ENCODE measurements at places on chromosomes 7 and 10. TPM values are rescaled to one million over a fixed set of nuclear protein-coding genes. Genes with fewer than 3 reads are reported as not detected.
A peak's percentile ranks its signal among the peaks of the same experiment; 100 is the strongest.

- DNase-seq, result no peak
These were observed 53.5 kb upstream of the SVIL start for GRCh38 chr10:29688230-29688661.

DNA sequence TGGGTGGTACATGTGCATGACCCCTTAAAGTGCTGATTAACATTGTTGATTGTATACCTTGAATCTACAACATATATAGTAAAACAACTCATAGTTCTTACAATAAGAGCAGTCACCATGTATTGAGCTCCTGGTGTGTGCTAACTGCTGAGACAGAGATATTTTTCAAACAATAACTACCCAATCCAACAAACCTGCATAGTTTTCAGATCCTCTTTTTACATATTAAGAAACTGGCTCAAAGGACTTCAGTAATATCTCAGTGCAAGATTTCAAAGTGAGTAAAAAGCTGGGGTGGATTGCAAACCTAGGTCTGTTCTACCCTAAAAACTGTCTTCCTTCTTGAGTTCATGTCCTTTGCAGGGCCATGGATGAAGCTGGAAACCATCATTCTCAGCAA is 272.2 kb downstream of the SNX13 start:
- no peak for DNase-seq

DNA sequence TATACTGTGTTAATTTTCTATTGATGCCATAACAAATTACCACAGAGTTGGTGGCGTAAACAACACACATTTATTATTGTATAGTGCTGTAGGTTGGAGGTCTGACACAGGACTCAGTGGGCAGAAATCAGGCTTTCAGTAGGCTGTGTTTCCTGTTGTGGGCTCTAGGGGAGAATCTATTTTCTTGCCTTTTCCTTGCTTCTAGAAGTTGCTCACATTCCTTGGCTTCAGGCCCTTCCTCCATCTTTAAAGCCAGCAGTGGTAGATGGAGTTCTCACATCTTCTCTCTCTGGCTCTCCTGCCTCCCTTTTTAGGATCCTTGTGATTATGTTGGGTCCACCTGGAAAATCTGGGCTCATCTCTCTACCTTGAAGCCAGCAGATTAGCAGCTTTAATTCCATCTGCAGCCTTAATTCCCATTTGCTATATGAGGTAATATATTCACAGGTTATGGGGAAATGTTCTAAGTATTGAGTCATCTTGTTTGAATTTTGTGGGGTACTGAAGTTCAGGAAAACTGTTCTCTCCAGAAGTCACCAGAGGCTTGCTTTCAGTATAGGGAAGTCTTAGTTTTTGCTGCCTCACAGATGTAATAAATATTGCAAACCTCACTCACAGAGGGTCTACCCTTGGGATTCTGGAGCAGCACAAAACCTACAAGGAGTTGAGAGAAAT is 38.9 kb downstream of the CCNY start:
- no peak for DNase-seq

- peak; percentile 23 for DNase-seq
These were observed 58.1 kb downstream of the FHIP2A start for GRCh38 chr10:114879541-114880158.

MACC1 gene
- polyA plus RNA-seq, result not detected

GRCh38 chr7:90671571-90671970 is 75.5 kb downstream of the CDK14 start:
- no peak for DNase-seq

TSPAN12 gene
- 17.9 TPM for polyA plus RNA-seq

DNA sequence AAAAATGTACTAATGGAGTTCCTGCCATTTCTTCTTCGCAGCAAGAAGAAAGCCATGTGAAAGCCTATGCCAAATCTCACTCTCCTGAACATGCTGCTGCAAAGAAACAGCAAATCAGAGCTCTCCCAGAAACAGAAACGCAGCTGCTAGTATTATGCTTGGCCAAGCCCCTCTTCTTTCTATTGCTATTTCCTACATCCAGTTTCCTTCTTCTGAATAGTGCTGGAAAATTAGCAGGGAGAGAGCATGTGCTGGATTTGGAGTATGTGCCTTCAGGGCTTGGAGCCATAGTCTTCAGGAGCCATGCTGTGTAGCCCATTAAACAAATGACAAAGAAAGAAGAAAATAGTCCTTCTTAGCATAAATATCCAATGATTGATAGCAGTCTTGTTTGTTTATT is 852.0 kb upstream of the PHF14 start:
- peak; percentile 23 for DNase-seq

- no peak for DNase-seq
These were observed 913.9 kb upstream of the AUTS2 start for GRCh38 chr7:68684246-68684839.

DNA sequence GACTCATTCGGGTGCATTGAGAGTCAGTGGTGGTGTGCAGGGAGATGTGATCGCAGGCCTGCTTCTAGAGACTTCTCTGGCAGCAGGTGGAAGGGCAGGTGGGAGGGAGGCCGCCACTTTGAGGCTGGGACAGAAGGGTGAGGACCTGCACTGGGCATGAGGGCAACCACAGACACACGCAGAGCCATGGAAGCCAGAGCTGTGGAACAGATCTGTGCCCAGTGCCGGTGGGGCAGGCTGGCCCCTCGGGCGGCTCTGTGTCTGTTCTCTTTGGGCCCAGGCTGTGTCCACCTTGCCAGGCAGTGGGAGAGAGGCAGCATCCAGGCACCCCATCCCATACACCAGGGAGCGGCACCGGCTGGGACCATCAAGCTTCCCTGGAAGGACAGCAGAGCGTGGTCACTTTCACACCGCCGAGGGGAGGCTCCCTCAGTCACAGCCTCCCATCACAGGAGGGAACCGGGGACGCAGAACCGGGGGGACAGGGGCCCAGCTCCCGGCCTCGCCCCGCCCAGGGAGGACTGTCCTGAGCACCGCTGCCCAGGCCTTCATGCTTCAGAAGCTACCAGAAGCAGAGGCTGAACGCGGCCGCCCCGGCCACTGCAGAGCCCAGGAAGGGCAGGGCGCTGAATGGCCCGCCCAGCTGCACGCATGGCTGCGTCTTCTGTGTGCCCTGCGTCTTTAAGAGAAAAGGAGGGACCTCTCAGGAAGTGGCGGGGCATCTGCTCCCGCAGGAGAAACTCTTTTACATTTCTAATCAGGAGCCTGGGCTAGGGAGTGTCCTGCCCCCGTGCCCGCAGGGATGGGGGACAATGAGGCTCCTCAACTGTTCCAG is 32.1 kb downstream of the EN2 start:
- DNase-seq, result no peak

DNA sequence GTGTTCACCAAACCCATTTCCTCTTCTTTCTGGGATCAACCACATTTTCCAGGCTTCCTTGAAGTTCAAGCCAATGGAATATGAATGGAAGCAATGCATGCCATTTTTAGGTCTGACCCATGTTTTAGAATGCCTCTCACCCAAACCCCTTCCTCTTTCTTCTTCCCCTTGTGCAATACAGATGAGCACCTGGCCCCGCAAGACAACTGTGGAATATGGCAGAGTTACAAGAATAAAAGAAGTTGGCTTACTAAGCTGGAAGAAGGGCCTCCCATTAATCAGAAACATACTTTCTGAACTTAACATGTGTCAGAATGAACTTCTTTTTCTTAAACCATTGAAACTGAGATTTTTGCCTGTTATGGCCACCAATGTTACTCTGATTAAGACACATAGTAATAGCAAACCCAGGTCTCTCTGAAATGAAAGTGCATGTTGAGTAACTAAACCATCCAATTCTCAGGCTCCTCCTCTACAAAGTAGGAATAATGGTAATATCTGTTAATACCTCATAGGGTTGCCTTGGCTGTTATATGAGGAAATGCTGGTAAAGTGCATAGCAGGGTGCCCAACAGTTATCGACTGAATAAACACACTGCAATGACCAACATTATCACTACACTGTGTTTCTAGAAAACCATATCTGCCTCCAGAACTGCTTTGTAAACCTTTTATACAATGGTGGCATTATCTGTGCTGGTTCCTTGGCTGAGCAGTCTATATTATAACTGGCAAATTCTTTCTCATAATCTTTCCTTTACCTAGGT is 382.2 kb upstream of the NRP1 start:
- no peak for DNase-seq

TAS2R39 gene
- polyA plus RNA-seq, result not detected

GRCh38 chr10:15320522-15321203 is 50.4 kb downstream of the FAM171A1 start:
- DNase-seq, result no peak

GRCh38 chr7:66522518-66522917 is 106.2 kb upstream of the KCTD7 start:
- DNase-seq, result no peak

CHST15 gene
- polyA plus RNA-seq, result 2.3 TPM

GRCh38 chr7:44247868-44248651 is 47.3 kb downstream of the YKT6 start:
- no peak for DNase-seq

PLEKHS1 gene
- polyA plus RNA-seq, result 0.01 TPM

PLA2G12B gene
- 0.29 TPM for polyA plus RNA-seq

DNA sequence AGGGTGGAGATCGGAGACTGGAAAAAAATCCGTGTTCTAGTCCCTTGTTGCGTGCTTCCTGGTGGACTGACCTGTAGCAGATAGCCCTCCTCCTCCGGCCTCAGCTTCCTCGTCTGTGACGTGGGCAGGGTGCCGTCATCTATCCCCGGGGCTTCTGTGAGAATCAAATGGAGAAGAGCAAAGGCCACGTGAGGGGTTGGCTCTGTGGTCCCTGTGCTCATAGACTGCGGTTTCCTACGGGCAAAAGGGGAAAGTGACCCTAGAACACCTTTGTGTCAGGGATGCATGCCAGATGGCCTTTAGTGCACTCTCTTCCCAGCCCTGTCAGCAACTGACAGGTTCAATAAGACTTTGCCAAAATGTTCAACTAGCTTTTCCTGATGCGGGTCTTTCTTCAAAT is 33.7 kb downstream of the GRK5 start:
- no peak for DNase-seq
